ENCODE measurements at places on chromosomes 4 and X. TPM values are rescaled to one million over a fixed set of nuclear protein-coding genes. Genes with fewer than 3 reads are reported as not detected.

KLB gene
- total RNA-seq: 0.05 TPM

REELD1 gene
- 1.8 TPM for total RNA-seq

PHKA1 gene
- 0.65 TPM for total RNA-seq

SPANXN4 gene
- total RNA-seq: not detected

SLC39A8 gene
- 13.1 TPM for total RNA-seq

NUP62CL gene
- total RNA-seq: 3.7 TPM

SUPT20HL2 gene
- total RNA-seq: not detected

MAGEA9B gene
- not detected for total RNA-seq

PPBP gene
- not detected for total RNA-seq

GPC3 gene
- not detected for total RNA-seq

PAGE2B gene
- not detected for total RNA-seq

CBLL2 gene
- not detected for total RNA-seq

MAGEA4 gene
- total RNA-seq: not detected

RNF150 gene
- not detected for total RNA-seq
